ENCODE measurements at places on chromosomes 16 and 17.

DNA sequence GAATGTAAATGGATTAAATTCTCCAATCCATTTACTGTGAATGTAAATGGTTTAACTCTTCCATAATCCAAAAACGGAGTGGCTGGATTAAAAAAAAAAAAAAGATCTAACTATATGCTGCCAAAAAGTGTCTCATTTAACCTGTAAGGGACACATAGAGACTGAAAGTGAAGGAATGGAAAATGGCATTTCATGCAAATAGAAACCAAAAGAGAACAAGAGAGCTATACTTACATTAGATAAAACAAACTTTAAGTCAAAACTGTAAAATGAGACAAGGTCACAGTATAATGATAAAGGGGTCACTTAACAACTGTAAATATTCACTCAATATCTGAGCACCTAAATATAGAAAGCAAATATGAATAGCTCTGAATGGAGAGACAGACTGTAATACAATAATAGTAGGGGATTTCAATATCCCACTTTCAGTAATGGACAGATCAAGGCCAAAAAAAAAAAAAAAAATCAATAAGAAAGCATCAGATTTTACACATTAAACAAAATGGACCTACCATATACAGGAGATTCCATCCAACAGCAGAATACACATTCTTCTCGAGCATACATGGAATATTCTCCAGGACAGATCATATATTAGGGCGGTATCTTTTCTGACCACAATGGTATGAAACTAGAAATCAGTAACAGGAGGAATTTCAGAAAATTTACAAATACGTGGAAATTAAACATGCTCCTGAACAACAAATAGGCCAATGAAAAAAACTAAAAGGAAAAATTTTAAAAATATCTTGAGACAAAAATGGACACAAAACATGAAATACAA lies 36.4 kb downstream of the CDR2 start:
- DNase-seq: no peak

DNA sequence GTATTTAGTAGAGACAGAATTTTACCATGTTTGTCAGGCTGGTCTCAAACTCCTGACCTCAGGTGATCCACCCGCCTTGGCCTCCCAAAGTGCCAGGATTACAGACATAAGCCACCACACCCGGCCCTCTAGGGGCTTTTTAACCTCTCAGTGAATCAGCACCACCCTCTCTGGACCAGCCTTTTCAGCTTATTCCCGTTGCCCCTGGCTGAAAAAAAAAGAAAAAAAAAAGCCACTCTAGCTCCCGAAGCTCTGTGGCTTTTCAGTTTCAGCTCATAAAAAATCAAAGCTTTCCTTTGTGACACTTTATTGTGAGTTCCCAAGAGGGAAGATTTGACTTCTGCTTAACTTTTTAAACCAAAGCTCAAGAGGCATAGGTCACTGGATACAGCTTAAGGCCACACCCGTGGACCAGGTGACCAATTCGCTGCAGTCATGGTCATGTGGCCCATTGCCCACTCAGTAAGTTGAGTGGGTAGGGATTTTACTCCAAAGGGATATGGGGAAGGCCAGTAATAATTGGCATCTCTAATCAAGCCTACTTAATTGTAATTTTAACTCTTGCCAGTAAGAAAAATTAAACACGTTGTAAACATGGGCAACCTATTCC lies 46.6 kb upstream of the MED13 start:
- no peak for DNase-seq

DNA sequence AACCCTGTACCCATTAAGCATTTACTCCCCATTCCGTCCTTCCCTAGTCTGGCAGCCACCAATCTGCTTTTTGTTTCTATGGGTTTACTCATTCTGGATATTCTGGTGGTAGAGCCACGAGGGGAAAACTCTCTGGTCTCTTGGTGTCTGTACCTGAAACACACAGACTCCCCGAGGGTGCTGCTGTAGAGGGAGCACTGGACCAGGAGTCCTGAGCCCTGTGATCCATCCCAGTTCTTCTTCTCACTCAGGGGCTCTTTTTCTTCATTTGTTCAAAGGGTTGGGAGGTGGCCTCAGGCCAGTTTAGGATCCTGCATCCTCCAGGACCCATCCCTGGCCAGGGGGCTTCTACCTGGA lies 14.1 kb downstream of the HEXIM2 start:
- no peak for DNase-seq

- no peak for DNase-seq
Observed at GRCh38 chr17:27634776-27635175, 3.8 kb downstream of the LGALS9 start.

GRCh38 chr17:1645207-1646171 lies at the start of gene SCARF1:
SCARF1 (minus strand) TSS chr17:1645732; CDS start chr17:1645697, 35 bp downstream.
- no peak for DNase-seq

DNA sequence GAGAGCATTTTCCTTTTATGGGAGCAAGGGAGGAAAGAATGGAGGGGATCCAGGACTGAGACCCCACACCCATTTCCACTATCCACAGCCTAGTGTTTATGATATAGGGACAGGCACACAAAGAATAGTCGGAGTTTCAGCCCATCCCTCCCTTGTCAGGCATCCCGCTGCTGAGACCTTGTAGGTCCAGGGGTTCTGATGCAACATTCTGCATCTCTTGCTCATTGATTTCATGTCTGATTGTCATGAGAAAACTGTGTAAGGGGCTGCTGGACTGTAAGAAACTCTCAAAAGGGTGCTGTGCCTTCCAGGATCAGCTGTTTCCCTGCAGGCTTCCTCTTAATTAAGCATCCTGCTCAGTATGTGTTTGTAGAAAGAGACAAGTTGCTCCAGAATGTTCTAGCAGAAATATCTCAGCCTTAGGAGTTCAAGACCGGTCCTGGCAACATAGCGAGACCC lies 5.3 kb upstream of the POLR3E start:
- no peak for DNase-seq

- no peak for DNase-seq
Observed at GRCh38 chr16:7866144-7866543, 533.5 kb downstream of the RBFOX1 start.

DNA sequence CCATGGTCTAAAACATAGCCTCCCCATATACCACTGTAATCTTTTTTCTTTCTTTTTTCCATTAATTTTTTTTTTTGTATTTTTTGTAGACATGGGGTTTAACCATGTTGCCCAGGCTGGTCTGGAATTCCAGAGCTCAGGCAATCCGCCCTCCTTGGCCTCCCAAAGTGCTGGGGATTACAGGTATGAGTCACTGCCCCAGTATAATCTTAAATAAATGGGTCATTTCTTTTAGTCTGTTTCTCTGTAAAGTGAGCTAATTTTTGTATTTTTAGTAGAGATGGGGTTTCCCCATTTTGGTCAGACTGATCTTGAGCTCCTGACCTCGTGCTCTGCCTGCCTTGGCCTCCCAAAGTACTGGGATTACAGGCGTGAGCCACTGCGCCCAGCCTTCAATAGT lies 5.7 kb upstream of the NME1 start:
- DNase-seq: no peak

- no peak for DNase-seq
Observed at GRCh38 chr16:85505794-85506634, 107.1 kb upstream of the GSE1 start.

GRCh38 chr17:5282642-5283217 lies 646 bp downstream of the RABEP1 start:
- no peak for DNase-seq

- DNase-seq: no peak
Observed at GRCh38 chr17:72743037-72743467, 349.4 kb downstream of the SLC39A11 start.

- DNase-seq: no peak
Observed at GRCh38 chr17:50265212-50265611, 9.1 kb upstream of the TMEM92 start.

- no peak for DNase-seq
Observed at GRCh38 chr17:70276906-70277305, 107.6 kb downstream of the KCNJ2 start.

- DNase-seq: no peak
Observed at GRCh38 chr16:28106467-28107215, 43.1 kb upstream of the GSG1L start.

- no peak for DNase-seq
Observed at GRCh38 chr16:2210386-2211365, at the start of gene BRICD5. BRICD5 (minus strand) TSS chr16:2210863; CDS start chr16:2210833, 30 bp downstream.

DNA sequence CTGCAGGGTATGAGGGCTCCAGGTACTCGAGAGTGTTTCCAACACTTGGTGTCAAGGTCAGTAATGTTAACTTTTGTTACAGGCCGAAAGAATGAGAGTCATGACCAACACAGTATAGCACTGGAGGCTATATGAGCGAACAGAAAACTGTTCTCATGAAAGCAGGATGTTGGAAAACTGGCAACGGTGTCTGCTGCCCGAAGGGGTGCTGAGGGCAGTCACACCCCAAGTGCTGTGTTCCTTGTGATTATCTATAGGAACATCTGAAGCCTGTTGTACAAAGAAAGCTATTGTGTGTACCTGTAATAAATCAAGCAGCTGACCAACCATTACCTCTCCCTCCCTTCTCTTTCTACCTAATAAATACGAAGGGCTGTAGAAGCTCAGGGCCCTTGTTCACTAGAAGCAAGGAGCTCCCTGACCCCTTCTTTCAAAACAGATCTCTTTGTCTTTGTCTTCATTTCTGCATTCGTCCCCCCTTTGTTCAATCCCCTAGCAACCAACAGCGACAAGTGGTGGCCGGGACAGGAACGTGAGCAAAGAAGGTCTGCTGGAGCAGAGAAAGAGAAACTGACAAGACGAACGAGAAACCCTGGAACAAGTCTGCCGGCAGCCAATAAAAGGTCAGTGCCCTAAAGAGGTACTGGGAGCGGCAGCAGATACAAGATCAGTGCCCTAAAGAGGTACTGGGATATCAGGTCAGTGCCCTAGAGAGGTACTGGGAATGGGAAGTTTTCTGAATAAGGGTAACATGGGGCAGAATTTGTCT lies 7.6 kb downstream of the CD300LD start:
- no peak for DNase-seq

- DNase-seq: no peak
Observed at GRCh38 chr16:80433623-80434022, 107.2 kb upstream of the DYNLRB2 start.

DNA sequence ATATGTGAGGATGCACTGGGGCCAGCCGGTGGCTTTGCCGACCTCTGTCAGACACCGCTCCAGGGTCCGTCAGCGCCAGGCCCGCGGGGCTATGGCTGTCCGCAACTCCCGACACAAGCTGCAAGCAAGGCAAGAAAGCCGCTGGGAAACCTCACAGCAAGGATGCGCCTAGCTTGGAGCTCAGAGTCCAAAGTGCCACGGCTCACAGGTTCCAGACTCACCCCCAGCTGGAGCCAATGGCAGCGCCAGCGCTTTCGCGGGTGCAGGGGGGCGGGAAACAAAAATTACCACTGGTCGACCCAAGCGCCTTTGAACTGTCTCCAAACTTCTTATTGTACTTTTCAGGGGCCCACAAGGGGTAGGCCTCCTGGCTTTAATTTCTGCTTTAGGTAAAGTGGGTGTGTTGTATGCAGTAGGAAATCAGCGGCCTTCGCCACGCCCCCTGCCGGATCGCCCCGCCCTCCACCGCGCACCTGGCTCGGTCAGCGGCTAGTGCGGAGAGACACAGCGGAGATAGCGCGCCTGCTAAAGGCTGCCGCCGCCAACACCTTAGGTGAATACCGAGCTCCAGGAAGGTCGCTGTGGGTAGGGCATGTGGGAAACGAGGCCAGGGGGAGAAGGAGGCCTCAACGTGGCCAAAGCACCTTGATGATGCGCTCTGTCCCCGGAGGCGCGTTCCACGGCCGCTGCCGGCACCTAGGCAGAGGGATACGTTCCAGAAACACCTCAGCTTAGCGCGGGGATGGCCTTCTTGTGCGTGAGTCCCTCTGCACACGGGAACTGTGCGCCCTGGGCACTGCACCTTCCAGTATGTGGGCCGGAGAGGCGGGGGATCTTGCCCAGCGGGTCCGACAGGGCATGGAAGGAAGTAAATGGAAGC lies 61.0 kb upstream of the RBL2 start:
- no peak for DNase-seq

DNA sequence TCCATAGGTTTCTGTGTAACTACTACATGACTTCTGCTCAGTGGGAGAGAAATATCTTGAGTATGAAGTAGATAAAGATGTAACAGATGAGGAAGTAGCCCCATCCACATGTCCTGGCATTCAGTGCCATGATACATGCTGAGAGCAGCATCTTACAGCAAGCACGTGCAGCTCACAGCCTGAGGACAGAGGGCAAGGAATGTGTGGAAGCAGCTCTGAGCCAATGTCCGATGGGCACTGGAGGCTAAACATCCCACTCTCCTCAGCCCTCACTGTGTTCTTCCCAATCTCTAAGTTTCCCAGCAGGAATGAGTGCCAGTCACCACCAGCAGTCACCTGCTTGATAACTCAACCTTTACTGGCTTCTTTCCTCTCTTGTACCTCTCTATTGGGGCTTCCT lies 40.4 kb downstream of the CFDP1 start:
- DNase-seq: no peak

- DNase-seq: no peak
Observed at GRCh38 chr17:42581744-42582270, 4.3 kb upstream of the PSMC3IP start.

- DNase-seq: no peak
Observed at GRCh38 chr16:76338472-76338871, 61.3 kb downstream of the CNTNAP4 start.

- DNase-seq: no peak
Observed at GRCh38 chr17:6100891-6101500, 30.8 kb downstream of the WSCD1 start.

GRCh38 chr16:4133897-4134372 lies 17.7 kb upstream of the ADCY9 start:
- DNase-seq: no peak

- no peak for DNase-seq
Observed at GRCh38 chr16:31052114-31052513, 18.8 kb downstream of the STX4 start.

- DNase-seq: no peak
Observed at GRCh38 chr17:6551869-6552531, 4.4 kb downstream of the PITPNM3 start.

DNA sequence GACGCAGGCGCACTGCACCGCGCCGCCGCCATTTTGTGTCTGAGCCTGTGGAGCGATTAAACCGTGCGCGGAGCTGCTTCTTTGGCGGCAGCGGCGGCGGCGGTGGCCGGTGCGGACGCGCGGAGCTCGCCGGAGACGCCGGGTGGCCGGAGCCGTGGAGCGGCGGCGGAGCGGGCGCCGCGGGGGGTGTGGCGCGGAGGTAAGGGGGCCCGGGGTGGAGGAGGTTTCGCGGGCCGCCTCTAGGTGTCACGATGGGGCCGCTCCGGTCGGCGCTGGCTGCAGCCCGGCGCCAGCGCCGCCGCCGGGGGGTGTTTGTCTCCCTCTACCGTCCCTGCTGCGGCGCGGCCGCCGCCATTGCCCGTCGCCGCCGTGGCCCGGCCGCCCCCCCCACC lies at the start of gene CTCF:
TSS of gene CTCF (plus strand) at position 1 of the 392 bp plus-strand sequence. CDS start 48,307 bp downstream, outside the sequence.
- DNase-seq: peak; percentile 21

DNA sequence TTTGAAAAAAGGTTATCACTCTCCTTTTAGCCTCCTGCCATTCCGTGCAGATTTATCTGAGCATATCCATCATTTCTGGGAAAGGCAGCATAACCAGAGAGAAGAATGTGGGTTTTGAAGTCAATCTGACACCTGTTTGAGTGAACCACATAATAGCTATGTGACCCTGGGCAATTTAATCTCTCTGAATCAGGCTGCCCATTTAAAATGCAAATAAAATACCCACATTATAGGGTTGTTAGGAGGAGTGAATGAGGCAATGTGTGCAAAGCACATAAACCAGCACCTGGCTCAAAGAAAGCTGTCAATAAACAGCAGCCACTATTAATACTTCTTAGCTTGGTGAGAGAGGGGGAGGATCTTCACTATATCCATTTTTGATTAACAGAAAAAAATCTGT lies 88.0 kb downstream of the CACNG1 start:
- DNase-seq: no peak

GRCh38 chr17:51375771-51376170 lies 115.4 kb downstream of the UTP18 start:
- DNase-seq: no peak

GRCh38 chr16:3431779-3432219 lies 11.5 kb downstream of the ZNF597 start:
- no peak for DNase-seq

- DNase-seq: no peak
Observed at GRCh38 chr16:56388209-56388608, 37.1 kb downstream of the AMFR start.
